ENCODE measurements at places on chromosomes 6 and 20. TPM values are rescaled to one million over a fixed set of nuclear protein-coding genes. Genes with fewer than 3 reads are reported as not detected.

MAP3K4 gene
- 47.2 TPM for total RNA-seq

DNA sequence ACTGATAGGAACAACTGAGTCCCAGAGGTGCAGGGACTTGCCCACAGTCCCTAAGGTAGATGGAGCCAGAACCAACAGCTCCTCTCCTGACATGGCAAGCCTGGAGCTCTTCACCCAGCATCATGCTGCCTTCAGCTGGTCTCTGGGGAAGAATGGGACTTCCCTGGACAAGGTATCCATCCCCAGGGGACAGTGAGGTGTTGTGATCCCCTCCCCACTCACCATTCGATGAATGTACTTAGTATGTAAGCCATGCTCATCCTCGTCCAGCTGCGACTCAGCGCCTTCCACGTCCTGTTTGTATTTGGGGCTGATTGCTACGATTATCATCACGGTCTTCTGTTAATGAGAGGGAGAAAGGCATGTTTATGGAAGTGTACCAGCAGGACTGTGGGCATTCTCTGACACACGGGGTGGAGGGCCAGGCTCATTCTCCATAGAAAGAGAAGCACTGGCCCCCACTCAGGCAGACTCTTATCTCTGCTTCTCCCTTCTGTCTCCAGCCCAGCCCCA is 39.4 kb downstream of the TRAF3IP2 start:
- no peak for DNase-seq

GRCh38 chr20:3681931-3682781 is at the start of gene ADAM33:
TSS of gene ADAM33 (minus strand) at chr20:3682010. CDS start at chr20:3682004, 6 bp downstream.
- DNase-seq: no peak

DNA sequence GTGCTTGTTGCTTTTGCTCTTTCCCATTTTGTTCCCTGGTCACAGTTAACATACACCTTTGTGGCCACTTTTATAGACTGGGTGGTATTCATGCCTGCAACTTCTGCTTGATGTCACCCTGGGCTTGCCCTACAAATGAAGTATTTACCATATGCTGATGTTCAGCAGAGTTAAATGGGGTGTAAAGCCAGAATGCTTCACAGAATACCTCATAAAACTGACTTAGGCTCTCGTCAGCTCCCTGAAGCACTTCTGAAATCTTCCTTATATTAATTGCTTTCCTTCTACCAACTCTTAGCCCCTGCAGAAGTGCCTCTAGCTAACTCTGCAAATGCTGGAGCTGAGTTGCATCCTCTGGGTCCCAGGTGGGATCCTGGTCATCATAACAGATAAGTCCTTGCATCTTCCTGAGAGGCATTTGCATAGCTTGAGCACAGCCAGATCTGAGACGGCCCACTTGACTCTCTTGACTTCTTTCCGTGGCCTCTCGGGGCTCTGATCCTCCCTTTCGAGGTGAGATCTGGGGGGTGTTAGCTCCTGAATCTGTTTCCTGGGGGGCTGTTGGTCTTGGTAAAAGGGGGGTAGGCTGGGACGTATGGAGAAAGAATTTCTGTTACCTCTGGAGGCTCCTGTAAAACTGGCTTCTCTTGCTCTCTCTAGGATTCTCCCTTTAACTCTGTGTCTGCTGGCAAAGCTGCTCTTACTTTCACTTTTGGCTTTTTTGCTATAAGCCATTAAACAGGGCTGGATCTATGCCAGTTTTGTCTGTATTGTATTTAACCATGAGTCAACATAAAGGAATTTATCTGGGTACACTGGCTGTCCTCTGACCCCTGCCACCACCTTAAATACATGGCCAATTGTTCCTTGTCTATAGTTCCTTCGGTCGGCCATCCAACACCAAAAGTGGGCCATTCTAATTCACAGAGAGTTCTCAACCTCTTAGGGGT is 223.0 kb upstream of the SYNCRIP start:
- no peak for DNase-seq

GRCh38 chr20:44552568-44552949 is 29.8 kb upstream of the PKIG start:
- no peak for DNase-seq

DNA sequence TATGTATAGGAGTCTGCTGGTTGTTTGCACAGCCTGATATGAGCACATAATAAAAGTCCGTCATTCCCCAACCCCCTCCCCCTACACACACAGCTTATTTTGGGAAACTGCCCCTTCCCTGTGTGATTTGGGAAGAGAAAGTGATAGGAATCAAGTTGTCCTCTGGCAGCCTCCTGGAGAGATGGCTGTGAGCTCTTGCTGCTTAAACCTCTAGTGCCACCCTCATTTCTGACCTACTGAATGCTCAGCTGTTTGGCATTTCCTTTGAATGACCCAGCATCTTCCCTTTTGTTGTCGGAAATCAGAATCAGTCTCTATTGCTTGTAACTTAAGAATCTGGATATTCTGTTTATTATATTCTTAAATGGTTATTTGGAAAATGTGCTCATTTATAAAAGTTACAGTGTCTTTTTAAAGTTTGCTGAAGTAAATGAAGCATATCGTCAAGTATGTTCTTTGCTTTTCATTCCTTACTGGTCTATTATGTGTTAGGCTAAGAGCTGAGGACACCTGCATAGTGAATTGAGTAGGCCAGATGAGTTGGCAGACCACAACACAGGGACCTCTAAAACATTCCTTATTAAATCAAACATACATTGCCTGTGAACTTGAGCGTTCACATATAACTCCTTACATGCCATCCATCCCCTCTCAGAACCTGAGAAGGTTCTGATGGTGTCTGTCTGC is 5.5 kb downstream of the RWDD2A start:
- no peak for DNase-seq

DNA sequence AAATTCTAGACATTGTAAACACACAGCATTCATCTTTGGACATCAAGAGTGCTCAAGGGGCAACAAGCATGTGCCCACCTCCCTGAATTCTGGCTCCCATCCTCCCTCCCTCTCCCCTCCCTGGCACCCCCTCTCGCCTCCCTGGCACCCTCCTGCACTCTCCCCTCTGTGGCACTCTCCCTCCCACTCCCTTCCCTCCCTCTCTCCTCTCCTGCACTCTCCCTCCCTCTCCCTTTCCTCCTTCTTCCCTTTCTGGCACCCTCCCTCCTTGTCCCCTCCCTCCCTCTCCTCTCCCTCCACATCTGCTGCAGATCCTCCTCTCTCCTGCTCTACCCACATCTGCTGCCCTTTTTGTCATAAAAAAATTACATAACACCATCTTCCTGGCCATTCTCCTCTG is 113.0 kb upstream of the SLC22A23 start:
- DNase-seq: no peak

DNA sequence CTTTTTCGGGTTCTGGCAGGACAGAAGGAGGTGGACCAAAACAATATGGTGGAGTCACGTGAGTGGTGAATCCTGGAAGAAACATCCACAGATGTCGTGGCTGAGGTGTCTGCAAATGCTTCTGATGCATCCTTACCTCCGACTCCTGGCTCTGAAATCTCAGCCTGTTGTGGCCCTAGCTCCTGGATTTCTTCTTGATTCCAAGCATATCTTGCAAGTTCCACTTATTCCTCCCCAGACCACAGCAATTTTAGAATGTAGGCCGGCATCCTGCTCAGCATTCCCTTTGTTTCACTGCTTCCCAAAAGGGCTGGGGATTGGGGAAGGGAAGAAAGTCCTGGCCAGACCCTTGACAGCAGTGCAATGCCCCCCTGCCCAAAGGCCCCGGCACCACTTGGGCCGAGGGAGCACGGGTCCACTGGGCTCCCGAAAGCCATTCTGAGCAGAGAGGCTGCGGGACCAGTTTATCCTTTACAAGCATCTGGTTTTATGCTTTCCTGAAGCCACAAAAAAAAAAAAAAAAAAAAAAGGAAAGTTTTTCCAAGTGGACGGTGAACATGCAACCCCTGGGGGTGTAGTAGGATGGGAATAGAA is 200.9 kb upstream of the RNF24 start:
- DNase-seq: no peak

PCK1 gene
- total RNA-seq: not detected

PREP gene
- 47.0 TPM for total RNA-seq
